B cell (primary cell): ENCODE measurements at places on chromosomes 2 and 18. TPM values are rescaled to one million over a fixed set of nuclear protein-coding genes. Genes with fewer than 3 reads are reported as not detected.

GRCh38 chr18:74446631-74447403 is 10.3 kb downstream of the DIPK1C start:
- no peak for DNase-seq

The SLC25A12 gene
- 8.9 and 10.0 TPM in 2 replicates for polyA plus RNA-seq

DNA sequence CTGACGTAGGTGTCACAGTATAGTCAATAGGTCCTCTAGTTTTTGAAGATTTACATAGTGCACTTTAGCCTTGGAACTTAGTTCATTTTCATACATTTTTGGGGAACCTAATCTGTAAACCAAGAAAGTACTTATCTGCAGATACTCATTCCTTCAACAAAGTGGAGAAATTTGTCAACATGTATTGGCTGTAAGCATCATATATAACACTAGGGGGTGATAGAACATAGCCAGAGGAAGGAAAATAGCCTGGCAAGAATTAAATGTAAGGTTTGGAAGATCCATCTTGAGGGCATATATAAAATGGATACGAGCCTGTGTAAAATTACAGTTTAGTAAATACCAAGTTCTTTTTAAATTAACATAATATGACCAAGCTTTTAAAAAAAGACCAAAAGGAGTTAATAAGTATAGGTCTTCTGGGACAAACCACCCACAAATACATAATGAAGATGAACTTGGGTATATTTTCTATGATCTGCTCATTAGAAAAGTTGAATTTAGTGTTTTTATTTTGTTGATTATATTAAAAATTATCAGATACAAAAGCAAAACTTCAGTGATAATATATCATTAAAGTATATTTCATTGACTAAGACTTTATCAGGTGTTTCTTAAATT is 18.2 kb downstream of the RPL37A start:
- DNase-seq: no peak

GRCh38 chr18:57803103-57803969 is at the start of gene ATP8B1:
Gene ATP8B1, minus strand, starts transcription at chr18:57803315. Its CDS starts 71,508 bp downstream, at chr18:57731807.
- DNase-seq: peak; percentile 40

The FHL2 gene
- polyA plus RNA-seq: 0.23 TPM in 1 of 2 replicates, not detected in the other

DNA sequence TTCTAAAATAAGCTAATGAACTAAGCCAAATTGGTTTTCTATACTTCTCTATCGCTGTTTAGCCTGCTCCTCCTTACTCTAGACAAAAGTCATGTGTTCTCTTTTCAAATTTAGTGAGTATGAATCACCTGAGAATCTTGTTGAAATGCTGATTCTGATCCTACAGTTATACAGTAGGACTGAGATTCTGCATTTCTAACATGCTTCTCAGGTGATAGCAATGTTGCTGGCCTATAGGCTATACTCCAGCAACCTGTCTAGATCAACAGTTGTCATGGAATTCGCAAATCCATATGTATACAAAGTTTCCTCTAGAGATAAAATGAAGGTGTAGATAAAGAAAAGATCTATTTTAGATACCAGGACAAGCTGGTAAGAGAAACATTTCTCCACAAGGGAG is 62.9 kb downstream of the MEMO1 start:
- DNase-seq: no peak
